ENCODE measurements at places on chromosomes 5 and 9.

GRCh38 chr5:151125421-151125820 is 32.2 kb downstream of the ANXA6 start:
- no peak for DNase-seq

- DNase-seq: no peak
Measured at GRCh38 chr9:90803860-90804593, 2.4 kb downstream of the SYK start.

DNA sequence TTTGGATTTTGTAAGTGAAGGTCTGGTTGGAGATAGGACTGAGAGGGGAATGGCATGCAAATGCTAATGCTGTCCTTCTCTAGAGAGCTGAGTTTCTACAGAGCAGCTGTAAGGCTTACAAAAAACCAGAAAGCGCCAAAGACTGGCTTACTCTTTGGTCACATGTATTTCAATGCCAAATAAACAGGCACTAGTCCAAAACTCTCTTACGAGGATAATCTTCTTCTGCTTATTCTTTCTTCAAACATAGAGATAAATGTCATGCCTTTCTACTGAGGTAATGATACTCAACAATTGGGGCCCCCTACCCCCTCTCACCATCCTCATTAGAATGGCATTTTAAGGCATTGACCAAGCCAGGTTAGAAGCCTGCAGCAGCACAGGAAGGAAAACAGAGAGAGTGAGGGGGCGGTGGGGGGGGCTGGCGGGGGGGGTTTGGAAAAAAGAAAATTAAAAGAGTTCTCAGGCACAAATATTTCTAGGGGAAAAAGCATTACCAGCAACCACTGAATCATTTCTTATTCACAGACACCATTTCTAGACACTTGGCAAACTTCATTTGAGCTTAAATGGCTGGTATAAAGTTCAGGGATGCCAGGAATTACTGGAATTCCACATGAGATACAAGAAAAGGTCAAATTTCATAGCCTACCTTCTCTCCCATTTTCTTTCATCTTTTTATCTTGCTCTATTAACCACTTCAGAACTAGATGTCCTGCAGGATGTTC is 34.0 kb downstream of the PUM3 start:
- peak; percentile 61 for DNase-seq

- peak; percentile 5 for DNase-seq
Measured at GRCh38 chr5:111384220-111384619, 128.1 kb downstream of the STARD4 start.

DNA sequence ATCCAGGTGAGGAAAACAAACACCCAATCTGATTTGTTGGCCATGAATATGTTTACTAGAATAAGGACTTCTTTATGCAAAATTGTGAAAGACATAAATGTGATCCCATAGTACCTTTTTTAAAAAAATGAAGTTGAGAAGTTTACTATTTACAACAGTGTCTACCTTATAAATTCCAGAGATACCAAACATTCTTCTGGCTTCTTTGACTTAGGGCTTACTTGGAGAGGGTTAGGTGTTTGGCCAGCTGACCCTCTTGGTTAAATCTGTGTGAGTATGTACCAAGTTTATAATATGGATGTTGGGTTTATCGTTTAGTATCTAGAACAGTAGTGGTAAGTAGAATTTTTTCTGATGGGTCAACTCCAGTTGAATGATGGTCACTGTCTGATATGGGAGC is 212.3 kb downstream of the DOCK8 start:
- no peak for DNase-seq

GRCh38 chr5:54227759-54228158 is 82.6 kb downstream of the ARL15 start:
- DNase-seq: no peak

DNA sequence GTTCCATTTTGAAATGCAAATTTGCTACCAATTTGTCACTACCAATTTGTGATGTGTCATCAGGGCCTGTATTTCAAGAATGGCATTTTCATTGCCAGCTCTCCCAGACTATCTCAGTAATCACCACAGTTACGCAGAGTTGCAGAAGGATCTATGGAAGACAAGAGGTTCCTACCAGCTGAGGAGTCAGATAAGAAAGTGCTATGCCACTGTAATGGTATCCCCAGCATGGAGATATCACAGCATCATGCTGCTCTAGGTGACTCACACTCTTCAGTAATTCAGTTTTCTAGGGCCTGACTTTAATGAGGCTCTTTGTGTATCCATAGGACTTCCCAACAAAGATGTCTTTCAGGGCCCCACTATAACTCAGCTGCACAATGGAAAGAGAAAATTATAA is 490.3 kb downstream of the ARHGEF28 start:
- DNase-seq: no peak

- DNase-seq: no peak
Measured at GRCh38 chr9:19809422-19810269, 20.8 kb upstream of the SLC24A2 start.

DNA sequence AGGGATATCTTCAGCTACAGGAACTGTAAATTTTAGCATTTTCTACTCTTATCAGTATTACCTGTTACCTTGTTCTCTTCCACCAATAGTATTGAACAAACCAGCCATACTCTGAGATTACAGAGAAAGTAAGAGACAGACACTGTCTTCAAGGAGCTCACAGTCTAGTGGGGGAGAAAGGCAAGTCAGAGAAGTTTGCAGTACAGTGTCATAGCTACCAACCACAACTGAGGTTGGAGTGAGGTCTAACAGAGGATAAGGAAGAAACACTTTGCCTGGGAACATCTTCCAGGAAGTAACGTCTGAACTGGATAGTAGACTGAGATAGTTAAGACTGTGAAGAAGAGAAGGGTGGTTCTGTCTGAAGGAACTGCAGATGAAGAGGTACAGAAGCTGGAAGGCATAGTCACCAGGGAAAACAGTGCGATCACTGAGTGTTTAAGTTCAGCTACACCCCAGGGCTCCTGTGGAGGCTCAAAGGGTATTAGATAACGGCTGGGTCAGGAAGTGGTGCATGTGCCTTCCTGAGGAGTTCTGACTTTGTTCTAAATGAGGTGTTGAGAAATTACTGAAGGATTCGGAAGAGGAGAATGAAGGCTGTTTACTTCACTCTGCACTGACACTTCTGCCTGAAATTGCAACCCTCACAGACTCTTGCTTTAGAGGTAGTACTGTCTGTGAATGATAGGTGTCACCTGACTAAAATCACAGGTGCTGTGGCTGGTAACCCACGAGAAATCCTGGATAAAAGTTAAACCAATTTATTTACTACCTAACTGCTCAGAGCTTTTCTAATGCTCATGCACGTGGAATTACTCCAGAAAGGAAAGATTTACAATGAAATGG is 841.6 kb downstream of the MAT2B start:
- no peak for DNase-seq

- peak; percentile 87 for DNase-seq
Measured at GRCh38 chr5:84393969-84394368, 9.3 kb upstream of the EDIL3 start.

DNA sequence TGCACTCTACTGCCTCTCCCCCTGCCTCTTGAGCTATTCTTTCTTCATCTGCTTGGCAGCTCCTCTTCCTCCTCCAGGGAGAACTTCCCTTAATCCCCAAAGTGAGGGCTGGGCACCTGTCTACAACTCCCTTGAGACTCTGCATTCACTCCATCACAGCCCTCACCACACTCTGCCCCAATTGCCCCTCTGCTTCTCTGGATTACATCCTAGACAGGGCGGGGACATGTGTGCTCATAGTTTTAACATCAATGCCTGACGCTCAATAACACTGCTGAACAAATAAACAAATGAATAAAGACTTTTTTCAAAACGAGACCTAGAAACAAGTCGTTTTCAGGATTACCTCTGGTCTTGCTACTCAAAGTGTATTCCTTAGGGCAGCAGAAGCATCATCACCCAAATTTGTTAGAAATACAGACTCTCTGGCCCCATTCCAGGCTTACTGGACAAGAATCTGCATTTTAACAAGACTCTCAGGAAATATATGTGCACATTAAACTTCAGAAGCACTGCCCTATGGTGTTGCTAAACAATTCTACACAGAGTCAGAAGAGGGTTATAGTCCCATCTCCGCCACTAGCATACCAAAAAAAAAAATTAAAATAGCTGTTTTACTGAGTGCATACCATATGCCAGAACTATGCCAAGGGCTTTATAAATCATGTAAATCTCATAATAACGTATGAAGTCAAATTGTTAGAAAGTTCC is 115.6 kb downstream of the CDK5RAP2 start:
- no peak for DNase-seq

GRCh38 chr9:129962451-129962864 is 80.5 kb downstream of the FNBP1 start:
- DNase-seq: no peak

DNA sequence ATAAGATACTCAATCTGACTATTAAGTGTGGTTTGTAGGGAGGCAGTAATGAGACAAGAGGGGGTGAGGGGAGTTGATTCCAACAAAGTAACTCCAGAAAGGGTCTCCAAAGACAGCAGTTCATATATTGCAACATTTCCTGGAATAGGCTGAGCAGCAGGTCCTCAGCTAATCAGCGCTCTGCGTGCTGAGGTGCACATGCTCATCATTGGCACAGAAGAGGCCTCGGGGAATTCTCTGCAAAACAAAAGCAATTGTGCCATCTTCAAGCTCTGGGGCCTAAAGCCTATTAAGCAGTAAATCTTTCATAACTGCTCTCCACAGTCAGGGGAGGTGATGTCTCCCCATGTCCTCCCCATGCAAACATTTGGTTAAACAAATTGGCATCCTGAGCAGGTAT is 357.3 kb downstream of the SPOCK1 start:
- DNase-seq: no peak

- DNase-seq: no peak
Measured at GRCh38 chr5:29150840-29151239, 2042.6 kb upstream of the CDH6 start.

- no peak for DNase-seq
Measured at GRCh38 chr5:169695025-169695625, 58.0 kb downstream of the DOCK2 start.

DNA sequence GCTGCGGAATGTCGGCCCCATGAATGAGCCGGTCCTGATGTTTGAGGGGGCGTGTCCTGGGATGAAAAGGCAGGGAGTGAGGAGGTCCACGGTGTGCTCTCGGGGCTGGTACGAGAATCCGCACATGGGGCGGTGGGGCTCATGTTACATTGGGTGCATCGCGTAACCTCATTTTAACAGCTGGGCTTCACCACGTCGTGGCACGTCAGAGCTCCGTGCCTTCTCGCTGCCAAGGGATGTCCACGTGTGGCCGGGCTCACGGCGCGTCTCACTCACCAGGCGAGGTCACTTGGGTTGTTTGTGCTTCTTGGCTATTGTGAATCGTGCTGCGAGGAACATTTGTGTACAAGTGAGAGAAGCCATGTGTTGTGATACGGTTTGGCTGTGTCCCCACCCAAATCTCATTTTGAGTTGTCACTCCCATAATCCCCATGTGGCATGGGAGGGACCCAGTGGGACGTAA is 29.1 kb upstream of the IRX4 start:
- DNase-seq: no peak

All from dermis microvascular lymphatic vessel endothelial cell (primary cell).